ENCODE measurements at places on chromosomes 2 and 18.

DNA sequence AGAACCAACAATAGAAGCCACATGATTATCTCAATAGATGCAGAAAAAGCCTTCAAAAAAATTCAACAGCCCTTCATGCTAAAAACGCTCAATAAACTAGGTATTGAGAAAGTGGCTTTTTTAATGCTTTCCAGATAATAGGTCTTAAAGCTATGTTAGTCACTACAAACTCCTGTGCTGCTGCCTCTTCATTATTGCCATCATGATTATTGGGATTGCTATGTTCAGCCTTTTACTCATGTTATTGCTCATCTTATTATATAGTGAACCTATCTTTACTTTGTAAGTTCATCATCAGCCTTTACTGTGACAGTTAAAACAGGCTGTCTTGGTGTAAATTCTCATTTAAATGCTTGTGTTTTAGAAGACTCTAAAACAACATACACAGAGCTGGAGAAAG lies 1557.2 kb upstream of the ZEB2 start:
- DNase-seq = no peak

GRCh38 chr18:2978208-2978607 lies 34.7 kb downstream of the LPIN2 start:
- DNase-seq = no peak

DNA sequence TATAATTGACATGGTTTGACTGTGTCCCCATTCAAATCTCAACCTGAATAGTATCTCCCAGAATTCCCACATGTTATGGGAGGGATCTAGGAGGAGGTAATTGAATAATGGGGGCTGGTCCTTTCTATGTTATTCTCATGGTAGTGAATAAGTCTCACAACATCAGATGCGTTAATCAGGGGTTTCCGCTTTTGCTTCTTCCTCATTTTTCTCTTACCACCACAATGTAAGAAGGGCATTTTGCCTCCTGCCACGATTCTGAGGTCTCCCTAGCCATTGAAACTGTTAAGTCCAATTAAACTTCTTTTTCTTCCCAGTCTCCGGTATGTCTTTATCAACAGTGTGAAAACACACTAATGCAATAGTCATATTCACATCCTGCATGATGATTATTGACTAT lies 1073.3 kb upstream of the CDH2 start:
- DNase-seq = no peak

DNA sequence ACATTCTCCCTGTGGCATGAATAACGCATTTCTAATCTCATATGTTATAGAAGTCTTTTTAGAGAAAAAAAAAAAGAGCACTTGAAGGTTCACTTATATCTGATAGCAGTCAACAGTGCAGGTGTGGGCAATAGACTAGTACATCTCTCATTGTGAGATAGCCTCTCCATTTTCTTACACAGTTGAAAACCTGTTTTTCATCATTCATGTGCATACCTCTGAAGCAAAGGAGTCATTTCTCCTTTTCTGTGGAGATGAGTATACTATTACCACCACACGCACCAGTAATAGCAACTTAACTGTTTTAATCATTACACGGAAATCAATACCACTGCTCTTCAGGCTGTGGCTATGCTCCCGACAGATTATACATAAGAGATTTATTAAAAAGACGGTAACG lies 1653.3 kb upstream of the TMEFF2 start:
- no peak for DNase-seq

DNA sequence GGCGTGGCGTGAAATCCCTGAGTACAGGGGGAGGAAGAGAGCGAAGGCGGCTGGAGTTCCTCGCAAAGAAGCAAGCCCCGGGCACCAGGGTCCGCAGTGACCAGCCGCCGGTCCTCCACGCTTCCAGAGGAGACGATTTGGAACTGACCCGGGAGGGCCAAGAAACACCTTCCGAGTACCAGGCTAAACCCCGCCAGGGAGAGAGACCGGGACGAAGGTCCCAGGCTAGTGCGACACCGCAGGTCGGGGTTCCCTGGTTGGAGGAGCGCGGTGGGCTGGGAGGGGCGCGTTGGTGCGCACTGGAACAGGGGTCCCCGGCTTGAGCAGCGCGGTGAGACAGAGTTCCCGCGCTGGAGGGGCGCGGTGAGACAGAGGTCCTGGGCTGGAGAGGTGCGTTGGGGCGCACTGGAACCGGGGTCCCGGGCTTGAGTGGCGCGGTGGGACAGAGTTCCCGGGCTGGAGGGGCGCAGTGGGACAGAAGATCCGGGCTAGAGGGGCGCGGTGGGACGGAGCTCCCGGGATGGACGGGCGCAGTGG lies 901 bp downstream of the WDFY1 start:
- DNase-seq = no peak

DNA sequence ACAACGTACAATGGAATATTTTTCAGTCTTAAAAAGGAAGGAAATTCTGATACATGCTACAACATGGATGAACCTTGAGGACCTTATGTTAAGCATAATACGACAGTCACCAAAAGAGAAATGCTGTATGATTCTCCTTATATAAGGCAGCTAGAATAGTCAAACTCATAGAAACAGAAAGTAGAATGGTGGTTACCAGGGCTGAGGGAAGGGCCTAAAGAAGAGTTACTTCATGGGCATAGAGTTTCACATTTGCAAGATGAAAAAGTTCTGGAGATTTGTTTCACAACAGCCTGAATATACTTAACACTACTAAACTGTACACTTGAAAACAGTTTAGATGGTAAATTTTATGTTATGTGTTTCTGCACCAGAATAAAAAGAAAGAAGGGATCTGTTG lies 113.3 kb downstream of the GALNT1 start:
- DNase-seq = no peak

DNA sequence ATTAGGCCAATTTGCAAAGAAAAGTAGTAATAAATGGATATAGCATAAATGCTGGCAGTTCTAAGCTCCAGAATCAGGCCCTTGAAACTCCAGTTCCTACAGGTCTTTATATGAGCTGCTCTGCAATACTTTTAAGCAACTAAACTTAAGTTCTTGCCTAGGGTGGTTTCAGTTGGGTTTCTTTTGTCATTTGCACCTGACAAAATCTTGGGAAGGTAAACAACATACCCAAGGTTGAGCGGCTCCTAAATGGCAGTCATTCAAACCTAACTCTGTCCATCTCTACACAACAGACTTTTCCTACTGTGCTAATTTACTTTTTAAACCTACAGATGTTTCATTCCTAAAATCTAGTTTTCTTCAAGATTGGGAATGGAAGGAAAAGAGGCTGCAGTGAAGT lies 9.3 kb upstream of the KANSL1L start:
- DNase-seq = no peak

DNA sequence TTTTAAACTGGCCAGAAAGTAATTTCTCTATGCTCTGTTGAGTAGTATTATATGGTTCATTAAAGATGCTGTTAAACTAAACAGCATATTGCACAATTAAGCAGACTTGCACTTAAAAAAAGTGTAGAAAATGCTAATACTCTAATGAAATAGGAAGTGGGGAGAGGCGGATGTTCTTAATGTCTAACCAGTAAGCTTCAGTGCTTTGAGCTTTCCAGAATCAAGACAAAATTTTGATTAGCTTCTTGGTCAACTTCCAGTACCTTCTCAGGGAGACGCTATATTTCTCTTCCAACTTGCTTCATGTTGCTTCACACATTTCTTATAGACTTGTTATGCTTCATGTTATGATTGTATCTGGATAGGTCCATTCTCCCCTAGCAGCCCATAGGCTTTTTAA lies 89.1 kb downstream of the MAP2 start:
- DNase-seq = no peak

GRCh38 chr2:223727562-223727961 lies 109.8 kb downstream of the AP1S3 start:
- no peak for DNase-seq

GRCh38 chr18:39199231-39199855 lies 1633.7 kb upstream of the CELF4 start:
- DNase-seq = no peak

DNA sequence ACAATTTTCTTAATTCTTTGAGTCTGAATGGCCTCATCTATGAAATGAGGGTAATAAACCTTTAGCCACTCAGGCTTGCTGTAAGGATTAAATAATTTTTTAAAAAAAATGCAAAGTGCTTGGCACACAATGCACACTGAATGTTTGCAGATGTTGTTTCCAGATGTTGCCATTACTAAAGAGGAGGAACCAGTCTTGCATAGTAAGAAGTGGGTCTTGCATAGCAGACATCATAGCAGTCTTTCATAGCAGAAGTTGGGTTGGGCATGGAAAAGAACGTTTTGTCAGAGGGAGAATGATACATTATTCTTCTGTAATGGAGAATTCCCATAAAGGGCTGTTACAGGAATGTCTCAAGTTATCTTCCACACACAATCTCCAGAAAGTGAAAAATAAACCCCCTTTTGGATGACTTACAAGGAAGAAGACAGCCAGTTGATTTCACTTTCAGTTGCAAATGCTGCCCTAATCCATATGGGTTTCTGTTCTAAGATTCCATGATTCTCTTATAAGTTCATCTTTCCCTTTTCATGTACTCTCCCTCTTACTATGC lies 327.7 kb downstream of the SUCLG1 start:
- no peak for DNase-seq

- no peak for DNase-seq
Measured at GRCh38 chr2:214361116-214361515, 49.7 kb upstream of the VWC2L start.

- no peak for DNase-seq
Measured at GRCh38 chr2:99863236-99863902, 279.0 kb downstream of the AFF3 start.

DNA sequence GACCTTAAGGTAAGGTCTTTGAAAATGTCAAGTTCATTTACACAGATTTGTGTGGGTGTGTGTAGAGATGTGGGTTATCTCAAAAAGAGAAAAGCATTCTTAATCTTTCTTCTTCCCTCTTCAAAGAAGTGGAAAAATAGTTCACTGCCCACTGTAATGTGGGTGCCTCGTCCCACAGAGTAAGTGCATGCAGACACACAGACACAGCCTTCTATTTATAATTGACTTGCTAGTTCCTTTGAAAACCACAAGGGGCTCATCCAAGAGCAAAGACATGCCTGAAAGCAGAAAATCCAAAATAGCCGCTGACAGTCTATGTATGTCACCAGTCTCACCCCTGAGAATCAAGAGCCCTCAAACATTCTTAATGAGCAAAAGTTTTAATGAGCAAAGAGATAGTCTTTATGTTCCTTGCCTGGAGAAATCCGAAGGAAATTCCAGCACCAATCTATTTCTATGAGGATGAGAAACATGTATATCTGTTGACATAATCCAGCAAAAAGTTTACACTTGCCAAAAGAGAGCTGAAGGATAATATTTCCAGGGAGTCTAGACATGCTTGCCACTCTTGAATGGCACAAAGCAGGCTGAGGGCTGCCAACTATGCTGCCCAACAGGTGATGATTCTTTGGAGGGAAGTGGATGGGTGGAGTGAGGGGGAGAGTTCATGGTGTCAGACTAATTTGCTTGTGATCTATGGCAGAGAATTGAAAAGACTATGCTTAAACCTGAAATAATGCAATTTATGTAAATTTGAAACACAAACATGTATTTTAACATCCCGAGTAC lies 93.9 kb downstream of the ACVR1 start:
- DNase-seq = no peak

- DNase-seq = no peak
Measured at GRCh38 chr18:33928231-33928630, 296.5 kb downstream of the NOL4 start.

- DNase-seq = no peak
Measured at GRCh38 chr2:128635361-128635900, 316.8 kb upstream of the HS6ST1 start.

- DNase-seq = no peak
Measured at GRCh38 chr2:220148471-220149248, 521.2 kb downstream of the SLC4A3 start.

DNA sequence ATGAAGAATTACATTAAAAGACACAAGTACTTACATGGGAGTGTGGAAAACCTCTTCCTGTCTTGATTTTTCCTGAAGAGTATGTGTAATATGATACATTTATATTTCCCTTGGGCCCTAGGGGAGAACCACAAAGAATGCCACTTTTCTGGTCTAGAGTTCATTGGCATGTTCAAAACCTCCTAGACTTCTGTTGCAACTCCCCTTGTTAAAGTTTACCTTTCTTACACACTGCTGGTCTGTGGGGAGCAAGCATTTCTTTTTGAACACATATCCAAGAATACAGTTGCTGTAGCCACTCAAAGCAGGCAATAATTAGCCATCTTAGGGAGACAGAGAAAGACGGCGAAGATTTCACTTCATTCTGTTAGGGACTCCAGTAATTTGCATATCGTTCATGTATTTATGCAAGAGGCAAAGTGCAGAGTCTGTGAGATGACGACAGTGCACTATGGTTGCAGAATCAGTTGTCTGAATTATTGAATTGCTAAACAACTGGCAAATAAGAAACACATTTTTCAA lies 103.5 kb downstream of the NOL4 start:
- DNase-seq = no peak

DNA sequence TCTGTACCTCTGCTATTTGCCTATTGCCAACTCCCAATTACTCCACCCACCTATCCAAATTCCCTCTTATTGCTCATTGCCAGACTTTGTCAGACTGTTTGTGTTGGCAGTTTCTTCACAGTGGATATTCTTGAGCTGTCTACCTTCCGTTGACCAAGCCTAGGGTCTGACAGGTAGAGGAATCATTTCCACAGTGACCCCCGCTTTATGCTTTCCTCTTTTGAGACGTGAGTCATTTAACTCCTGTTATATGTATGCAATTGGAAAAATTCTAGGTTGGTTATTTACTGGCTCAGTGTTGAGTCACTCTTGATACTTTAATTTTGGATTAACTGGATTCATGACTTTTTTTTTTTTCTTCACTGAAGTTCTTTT lies 187.7 kb downstream of the IRS1 start:
- DNase-seq = no peak

GRCh38 chr2:146634230-146635097 lies 1210.4 kb upstream of the ACVR2A start:
- no peak for DNase-seq

DNA sequence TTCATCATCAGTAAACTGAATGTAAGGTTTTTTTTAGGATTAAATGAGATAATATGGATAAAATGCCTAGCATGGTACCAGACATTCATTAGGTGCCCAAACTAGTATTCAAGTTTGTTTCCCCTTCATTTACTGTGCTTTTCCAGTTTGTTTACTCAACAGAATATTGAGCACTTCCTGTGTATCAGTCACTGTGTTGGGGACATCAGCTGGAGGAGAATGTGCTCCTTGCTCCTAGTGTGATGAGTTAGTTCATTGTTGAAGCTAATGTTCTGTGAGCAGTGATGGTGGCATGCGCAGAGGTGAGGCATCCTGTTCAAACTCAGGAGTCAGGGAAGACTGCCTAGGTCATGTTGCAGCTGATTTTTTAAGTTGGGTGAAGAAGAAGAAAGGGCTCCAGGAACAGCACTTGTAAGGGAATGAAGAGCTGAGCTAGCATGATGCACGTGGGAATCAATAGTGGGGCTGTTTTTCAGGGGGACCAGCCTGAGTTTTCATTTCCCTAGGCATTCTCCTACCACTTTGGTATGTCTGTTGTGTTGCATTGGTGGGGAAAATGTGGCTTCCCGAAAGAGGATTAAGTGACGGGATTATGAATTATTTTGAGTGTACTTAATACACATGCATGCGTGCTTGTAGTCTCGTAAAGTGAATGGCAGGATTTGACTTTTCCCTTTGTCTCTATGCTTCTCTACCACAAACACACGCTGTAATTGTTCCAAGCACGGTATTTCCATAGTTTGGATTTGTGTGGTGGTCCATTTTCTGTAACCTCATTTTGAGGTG lies 23.7 kb downstream of the TTLL4 start:
- no peak for DNase-seq
